Left lung (tissue), 14 donors: ENCODE measurements at places on chromosomes 4 and X. TPM values are rescaled to one million over a fixed set of nuclear protein-coding genes. Genes with fewer than 3 reads are reported as not detected.
A peak's percentile ranks its signal among the peaks of the same experiment; 100 is the strongest.

DNA sequence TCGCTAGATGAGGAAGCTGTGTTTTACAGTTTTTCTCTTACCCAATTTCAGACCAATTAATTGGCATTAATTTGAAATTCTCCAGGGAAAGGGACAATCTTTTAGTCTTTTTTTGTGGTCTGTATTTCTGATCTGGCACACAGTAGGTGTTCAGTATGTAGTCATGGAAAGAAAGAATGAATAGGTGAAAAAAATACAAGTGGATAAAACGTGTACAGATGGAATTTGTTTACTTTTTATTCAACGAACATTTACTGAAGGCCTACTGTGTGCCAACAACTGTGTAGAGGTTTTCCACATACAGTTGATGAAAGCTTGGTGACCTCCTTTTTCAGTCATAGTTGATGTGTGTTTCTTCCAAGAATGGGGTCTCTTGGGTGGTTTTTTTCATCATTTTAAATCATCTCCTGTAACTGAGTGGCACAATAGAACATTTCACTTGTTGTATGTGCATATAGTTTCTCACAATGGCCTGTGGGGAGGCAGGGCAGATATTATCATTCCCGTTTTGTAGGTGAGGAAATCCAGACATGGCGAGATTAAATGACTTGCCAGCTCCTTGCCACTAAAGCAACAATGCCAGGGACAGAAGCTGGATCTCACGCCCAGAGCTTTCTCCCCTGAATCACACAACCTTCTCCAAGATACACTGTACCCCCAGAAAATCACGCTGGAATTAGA is 102.4 kb downstream of the CEP135 start:
- DNase-seq, result no peak

DNA sequence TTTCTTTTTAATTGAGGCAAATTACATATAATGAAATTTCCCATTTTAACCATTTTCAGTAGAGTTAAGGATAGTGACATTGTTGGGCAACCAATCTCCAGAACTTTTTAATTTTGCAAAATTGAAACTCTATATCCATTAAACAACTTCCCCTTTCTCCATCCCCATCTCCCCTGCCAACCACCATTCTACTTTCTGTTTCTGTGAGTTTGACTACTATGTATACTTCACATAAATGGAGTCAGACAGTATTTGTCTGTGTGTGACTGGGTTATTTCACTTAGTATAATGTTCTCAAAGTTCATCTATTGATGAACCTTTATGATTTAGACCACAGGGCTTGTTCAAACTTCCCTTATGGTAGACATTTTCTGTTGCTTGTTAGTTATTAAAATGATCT is 364.5 kb upstream of the MAD2L1 start:
- no peak for DNase-seq

DNA sequence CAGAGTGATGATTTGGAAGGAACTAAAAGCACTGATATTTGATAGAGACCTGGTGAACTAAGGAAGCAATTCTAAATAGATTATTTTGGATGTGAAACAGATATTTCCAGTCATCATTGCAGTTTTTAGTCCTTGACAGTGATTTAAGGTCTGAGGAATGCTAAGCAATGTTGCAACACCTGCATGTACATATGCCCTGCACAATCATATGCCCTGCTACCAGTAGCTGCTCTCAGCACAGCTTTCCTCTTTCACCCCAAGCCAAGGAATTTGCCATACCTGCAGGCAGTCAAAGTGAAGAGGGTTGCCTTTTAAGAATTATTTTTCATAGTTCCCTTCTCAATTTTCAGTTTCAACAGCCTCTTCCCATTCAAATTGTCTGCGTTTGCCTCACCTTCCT is 8.7 kb upstream of the FAM47A start:
- no peak for DNase-seq

DNA sequence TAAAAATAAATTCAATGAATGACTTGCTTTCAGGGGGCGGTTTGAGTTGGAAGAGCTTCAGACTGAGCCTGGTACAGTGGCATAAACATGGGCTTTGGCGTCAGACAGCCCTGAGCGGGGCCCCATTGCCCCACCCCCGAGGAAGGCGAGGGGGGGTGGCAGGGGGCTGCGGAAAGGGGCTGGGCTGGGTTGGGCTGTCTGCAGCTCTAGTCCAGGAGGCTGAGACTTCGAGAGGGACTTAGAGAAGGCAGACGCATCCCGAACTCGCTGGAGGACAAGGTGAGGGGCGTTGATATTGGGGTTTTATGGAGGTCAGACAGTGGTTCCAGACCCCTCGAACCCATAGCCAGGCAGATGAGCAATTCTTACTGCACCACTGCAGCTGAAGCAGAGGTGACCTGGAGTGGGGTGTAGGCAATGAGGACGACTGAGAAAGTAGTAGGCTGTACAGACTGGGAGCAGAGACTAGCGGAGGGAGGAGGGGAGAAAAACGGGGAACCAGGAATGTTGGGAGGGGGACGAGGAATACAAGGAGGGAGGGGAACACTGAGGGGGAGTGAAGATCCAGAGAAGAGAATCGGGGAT is at the start of gene MAGED2:
MAGED2 (plus strand) TSS at position 222 of the 585 bp plus-strand sequence. CDS start 1,587 bp downstream, outside the sequence.
- DNase-seq, result peak; percentile 78

- DNase-seq, result no peak
Observed at GRCh38 chr4:59339631-59340030, 1860.5 kb upstream of the ADGRL3 start.

DNA sequence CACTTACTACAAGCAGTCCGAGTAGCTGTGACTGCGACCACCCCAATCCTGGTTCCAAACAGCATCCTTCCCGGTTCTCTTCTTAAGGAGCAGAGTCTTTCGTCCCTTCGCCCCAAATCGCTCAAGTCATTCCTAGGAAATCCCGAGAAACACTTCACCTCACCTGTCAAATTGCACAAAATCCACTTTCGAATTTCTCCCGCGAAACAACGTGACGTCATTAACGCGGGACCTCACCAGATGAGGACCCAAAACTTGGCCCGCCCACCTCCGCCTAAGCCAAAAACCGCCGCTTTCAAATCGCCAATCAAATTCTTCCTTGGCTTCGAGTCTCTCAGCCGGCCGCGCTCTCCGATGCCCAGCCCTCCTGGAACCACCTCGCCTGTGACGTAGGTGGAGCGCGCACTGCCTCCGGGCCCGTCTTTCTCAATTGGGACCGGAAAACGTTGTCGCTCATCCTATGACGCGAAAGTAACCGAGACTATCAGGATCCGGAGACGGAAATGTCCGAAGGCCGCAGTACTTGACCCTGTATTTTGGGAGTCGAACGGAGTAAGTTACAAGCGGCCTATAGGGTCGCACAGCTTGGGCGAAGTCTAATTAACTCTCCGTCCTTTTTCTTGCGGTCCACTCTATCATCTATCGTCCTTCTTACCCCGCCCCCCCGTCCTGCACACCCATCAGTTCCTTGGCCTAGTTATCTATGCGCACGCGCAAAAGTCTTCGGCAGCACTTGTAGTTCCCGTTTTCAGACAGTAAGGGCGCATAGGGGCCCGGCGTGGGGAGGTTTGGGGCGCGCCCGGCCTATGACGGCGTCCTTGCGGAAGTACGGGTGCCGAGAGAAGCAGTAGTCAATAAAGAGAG is at the start of the genes LARP7 and ZGRF1:
LARP7 (plus strand) TSS at position 456 of the 864 bp plus-strand sequence. CDS start 7,527 bp downstream, outside the sequence.
ZGRF1 (minus strand) TSS at position 222 of the 864 bp plus-strand sequence. CDS start 3,733 bp downstream, outside the sequence.
- DNase-seq, result peak; percentile 100

DNA sequence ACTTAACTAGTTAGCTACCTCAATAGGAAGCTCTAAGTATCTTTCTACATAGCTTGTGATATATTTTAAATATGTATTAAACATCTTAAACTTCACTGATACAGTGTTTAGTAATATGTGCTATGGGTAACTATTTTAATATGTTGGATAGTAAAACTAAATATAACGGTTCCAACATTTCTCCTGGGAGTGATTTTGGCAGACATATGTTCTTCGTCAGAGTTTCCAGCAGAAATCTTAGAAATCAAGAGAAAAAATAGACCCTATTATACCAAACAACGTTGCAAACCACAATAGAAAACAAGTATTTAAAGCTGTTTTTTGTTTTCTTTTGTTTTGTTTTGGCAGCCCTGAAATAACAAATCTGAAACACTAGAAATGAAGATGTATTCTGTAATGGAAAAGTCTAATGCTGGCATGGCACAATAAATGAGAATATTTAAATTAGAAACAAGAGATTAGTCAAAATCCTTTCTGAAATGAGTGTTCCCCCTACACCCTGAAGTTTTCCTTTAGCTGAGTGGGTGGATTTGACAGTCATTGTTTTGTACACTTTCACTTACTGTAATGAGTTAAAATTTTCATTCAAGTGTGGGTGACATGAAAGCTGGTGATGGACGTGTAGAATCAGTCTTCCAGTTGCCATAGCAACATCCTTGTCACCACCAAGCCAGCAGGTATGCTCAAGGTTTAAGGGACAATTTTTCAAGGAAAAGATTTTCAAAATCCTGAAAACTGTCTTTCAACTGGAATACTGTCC is 233.5 kb downstream of the SCFD2 start:
- DNase-seq, result no peak

DNA sequence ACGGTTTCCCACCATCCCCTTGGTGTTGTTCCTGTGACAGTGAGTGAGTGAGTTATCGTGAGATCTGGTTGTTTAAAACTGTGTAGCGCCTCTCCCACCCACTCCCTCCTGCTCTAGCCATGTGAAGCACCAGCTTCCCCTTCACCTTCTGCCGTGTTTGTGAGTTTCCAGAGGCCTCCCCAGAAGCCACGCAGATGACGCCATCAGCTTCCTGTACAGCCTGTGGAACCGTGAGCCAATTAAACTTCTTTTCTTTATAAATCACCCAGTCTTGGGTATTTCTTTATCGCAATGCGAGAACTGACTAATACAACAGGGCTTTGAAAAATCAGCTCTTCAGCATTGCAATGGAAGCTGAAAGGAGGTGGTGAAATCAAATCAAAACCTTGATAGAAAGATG is 50.0 kb downstream of the FGFBP1 start:
- no peak for DNase-seq

DNA sequence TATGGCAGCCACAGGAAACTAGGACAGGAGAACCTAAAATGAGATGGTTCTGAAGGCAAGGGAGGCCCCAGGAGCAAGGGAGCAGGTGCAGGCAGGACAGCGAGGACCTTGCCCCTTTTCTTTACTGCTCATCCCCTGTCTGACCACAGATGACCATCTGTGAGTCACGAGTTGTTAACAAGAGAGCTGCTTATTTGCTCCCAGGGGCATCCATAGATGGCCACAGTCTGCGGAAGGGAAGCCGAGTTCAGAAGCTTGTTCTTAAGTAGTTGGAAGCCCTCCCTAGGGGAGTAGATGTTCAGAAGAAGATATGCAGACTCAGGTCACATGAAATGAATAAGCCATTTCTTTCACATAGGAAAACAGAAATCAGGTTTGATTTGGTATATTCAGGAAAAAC is 69.4 kb downstream of the EVC2 start:
- DNase-seq, result no peak

Gene HMX1
- not detected for total RNA-seq

Gene CXCL11
- total RNA-seq, result 1.9 TPM

Gene REPS2
- total RNA-seq, result 15.7 TPM

Gene ADH1C
- 1.8 TPM for total RNA-seq
